ENCODE measurements at places on chromosomes 2 and 18.

- DNase-seq, result no peak
Observed at GRCh38 chr2:215603440-215603839, 167.6 kb upstream of the FN1 start.

GRCh38 chr18:45802814-45803492, 22.5 kb upstream of the SIGLEC15 start:
- peak; percentile 90 for DNase-seq

DNA sequence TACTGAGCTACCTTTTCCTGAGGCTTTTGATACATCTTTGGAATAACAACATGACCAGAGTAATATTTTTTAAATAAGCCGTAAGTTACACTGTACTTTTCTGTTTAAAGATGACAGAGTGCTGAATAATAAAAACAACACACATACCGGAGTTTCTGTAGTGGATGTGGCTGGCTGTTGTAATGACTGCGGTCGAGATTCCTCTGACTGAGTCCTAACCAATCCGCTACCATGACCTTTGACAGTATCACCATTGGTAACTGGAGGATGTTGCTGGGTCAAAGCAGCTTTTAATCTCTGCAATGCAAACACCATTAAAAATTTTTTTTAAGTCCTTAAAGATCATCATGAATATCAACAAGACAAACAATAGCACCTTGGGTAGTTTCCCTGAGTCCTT, 70.7 kb downstream of the ATF2 start:
- no peak for DNase-seq

GRCh38 chr18:79798346-79798998, 734 bp downstream of the KCNG2 start:
- DNase-seq, result no peak

- DNase-seq, result no peak
Observed at GRCh38 chr18:68533641-68534040, 181.3 kb downstream of the TMX3 start.

DNA sequence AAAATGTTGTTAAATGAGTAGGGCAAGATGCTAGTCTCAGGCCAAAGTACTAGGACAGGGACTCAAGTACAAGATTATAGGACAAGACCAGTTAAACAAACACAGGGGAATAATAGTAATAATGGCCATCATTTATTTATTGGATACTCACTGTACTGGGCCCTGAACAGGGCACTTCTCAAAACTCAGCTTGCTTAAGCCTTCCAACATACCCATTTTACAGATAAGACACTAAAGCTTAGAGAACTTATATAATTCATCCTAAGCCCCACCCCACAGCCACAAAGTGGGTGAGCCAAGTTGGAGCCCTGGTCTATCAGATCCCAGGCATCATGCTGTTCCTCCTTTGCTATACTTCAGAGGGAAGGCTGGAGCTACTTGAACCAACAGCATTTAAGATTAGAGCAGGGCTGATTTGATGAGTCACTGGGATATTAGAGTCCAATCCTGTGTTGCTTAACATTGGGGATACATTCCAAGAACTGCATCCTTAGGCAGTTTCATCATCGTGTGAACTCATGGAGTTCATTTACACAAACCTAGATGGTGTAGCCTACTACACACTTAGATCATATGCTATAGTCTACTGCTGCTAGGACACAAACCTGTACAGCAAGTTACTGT, 153.6 kb downstream of the MTCL1 start:
- DNase-seq, result peak; percentile 90

DNA sequence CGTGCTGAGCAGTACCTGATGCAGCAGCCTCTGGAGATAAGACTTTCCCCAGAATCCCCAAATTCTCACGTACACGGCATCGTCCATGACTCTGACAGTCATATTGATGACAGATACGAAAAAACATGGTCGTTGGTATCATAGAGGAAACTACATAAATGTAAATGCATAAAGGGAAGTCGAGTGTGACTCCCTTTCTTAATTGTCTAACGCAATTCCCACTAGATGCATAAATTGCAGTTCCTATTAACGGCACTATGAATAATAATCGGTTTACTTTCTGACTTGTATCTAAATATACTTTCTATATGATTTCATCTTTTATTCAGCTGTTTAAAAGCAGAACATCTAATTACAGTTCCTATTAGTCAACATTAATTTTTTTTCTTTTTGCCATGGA, 322.6 kb upstream of the REV1 start:
- DNase-seq, result no peak

- DNase-seq, result no peak
Observed at GRCh38 chr2:128439031-128439790, 120.5 kb upstream of the HS6ST1 start.

- no peak for DNase-seq
Observed at GRCh38 chr2:3958465-3958864, 255.1 kb downstream of the DCDC2C start.

DNA sequence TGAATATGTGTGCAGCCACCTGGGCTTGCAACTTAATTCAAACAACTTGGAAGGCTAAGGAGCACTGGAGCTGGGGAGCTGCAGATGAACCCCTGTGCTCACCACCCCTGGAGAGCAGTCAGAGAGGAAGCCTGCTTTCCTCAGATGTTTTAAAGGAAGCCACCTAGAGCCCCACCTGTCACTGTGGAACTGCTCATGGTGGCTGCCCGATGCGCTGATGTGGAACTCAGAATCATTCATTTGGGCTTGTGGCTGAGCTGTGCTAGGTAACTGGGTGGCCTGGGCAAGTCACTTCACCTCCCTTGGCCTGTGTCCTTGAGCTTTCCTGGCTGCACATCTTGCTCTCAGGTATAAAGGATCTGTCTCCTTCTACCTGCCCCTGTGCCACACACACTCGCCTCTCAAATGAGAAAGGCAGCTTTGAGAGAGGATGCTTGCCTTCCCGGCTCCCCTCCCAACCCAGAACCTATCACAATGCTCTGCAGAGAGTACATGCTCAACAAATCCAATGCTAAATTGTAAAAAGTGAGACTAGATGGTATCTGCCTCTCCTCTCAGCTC, 41.3 kb downstream of the BCL11A start:
- DNase-seq, result no peak

DNA sequence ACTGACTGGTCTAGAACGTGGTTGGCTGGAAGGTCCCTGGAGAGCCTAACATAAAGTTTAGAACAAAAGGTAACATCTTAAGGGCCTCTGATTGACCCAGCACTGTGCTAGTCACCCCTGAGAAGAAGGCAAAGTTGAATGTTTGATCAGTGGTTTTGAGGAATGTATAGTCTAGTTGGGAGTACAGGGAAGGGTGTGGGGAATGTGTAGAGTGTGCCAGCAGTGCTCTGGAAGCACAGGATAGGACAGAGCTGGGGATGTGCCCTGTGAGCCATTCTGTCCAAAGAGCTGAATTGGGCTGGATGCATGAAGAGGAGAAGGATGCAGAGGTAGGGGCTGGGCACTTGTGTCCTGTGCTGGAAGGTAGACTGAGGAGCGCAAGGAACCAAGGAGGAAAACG, 41.0 kb upstream of the DOCK10 start:
- DNase-seq, result no peak

DNA sequence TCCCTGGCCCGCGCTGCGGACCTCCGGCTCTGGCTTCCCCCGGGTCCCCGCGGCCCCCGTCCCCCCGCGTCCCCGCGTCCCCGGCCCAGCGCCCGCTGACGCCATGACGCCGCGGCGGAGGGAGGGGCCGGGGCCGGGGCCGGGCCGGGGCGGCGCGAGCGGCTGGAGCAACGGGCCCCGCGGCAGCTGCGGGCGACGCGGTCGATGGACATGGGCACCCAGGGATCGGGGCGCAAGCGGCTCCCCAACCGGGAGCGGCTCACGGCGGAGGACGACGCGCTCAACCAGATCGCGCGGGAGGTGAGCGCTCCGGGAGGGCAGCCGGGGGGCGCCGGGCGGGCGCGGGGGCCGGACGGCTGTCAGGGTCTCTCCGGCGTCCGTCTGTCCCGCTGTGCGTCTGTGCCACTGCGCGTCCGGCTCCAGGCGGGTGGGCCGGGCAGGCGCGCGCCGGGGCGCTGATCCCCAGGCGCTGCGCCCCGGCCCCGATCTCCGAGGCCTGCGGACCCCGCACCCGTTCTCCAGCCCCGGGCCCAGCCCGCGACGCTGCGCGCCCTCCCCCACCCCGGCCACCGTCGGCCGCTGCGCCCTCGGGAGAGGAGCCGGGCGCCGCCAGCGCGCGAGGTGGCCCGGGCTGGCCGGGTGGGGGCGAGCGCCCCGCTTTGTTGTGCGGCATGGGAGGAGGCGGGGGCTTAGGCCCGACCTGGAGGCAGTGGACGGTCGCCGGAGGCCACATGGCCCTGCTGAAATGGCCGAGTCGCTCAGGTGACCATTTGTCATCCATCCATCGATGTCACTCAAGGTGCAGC, at the start of gene LRRFIP1:
Gene LRRFIP1, plus strand, starts transcription at position 147 of the 806 bp plus-strand sequence. Its CDS starts 58 bp downstream, at position 205.
- peak; percentile 61 for DNase-seq

DNA sequence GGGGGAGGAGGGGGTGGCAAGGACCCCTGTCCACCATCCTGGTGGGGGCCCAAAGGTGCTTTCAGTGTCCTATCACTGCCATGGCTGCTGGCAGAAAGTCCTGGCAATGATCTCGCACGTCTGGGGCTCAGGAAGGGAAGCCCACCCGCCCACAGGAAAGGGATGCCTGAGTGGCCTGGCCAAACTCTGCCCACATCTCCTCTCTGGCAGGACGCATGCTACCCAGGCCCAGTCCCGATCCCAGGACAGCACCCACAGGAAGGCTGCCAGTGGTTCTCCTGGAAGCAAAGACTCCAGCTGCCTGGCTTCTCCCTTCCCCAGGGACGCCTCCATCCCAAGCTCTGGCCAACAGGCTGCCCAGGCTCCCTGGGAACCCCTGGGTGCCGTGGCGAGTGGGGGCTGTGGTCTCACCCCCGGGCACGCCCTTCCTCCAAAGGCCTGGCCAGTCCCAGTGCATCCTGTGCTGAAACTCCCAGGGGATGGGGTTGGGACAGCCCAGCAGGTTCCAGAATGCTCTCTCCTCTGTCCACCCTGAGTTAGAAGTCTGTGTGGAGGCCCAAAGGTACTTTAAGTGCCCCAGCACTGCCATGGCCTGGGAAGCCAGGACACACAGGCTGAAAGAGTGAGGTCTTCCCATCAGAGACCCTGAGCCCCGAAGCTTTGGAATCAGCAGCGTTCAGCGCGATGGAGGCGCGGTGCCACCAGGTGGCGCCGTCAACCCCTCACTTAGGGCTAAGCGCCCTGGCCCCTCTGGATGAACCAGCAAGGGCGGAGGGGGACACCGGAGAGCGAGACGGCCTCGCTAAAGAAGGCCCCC, 29.8 kb upstream of the TAF1B start:
- peak; percentile 79 for DNase-seq

DNA sequence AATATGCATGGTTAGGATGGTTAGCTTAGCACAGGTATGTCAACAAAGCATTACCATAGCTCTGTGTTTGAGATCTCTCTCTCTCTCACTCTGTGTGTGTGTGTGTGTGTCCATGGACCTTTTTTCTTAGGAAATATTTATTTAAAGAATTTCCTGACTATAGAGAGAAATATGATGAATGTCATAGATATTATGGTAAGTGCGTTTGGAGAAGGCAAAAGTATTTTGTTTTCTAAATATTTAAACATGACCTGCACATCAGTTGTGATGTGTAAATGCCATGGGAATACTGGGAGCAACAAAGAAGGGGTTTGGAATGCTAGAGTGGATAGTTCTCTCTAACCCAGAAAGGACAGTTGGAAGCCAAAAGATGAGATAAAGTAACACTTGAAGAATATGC, 3.9 kb upstream of the TMEM178A start:
- no peak for DNase-seq

- no peak for DNase-seq
Observed at GRCh38 chr2:106899786-106900530, 14.0 kb upstream of the ST6GAL2 start.

- DNase-seq, result no peak
Observed at GRCh38 chr2:19736191-19736831, 165.5 kb downstream of the TTC32 start.

GRCh38 chr2:234914371-234915154, 37.3 kb upstream of the SH3BP4 start:
- no peak for DNase-seq

DNA sequence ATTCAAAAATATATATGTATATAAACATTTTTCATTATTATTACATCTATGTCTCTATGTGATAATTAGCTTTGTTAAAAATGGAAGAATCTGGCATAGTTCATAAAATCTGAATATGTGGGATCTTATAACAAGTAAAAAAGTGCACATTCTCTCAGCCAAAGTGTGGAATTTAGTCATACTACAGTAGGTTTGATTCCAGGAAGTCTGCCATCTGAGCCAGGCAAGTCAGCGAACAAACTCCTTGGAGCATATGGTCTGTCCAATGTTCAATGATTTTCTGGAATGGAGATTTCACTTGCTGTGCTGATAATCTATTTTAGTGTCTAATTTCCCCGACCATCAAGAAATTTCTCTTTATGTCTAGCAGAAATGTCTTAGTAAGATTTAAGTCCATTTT, 1033.2 kb upstream of the NXPH2 start:
- DNase-seq, result no peak

- DNase-seq, result no peak
Observed at GRCh38 chr2:121472470-121472993, 58.1 kb upstream of the RNU4ATAC start.

DNA sequence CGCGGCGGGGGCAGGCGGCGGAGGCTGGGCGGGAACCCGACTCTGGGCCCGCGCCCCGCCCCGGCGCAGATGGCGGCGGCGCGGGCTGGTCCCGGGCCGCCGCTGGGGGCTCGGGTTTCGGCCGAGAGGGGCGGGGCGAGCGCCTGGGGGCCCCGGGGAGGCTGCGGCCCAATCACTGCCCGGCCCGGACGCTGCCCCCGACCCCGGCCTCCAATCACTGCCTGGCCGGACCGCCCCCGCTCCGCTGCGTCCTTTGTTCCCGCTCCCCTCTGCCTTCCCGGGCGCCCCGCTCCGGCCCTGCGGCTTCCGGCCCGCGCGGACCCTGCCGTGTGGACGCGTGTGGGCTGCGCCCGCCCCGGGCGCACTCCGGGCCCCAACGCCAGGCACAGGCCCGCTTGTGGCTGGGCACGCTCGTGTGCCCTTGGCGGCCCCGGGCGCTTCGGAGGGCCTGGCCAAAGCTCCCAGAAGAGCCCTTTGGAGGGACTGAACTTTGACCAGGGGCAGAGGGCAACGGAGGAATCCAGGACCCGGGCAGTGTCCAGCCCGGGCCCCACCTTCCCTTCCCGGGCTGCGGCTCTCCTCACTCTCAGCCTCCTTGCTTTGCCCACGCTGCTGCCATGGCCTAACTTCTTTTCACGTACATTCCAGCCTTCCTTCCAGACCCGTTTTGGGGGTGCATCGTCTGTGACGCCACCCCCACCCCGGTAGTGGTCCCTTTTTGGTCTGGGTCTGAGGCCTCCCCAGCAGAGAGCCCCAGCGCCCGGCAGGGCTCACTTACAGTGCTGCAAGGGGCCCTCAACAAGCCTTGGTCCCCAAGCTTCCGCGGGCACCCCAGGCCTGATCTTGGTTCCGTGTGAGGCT, 27.1 kb upstream of the PTMA start:
- peak; percentile 96 for DNase-seq

DNA sequence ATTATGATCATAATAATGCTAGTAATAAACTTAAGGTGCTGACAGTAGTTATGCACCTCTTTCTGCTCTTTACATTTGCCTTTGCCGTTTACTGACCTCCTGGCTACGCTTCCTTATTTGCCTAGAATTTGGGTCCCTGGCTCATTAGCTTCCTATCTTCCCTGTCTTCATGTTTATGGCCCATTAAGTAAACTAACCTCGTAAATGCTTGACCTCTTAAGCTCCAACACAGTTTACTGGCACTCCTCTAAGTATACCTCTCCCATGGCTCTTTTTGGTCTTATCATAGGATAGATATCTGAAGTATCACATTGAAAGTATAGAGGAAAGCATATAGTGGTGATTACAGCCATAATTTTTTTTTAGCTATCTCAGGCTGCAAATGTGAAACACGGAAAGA, 657.3 kb upstream of the SLC39A10 start:
- DNase-seq, result no peak

GRCh38 chr2:239790313-239790712, 234.8 kb downstream of the NDUFA10 start:
- no peak for DNase-seq

- DNase-seq, result no peak
Observed at GRCh38 chr18:21894619-21895367, 154.2 kb downstream of the MIB1 start.
